NCI-H526 treated with DMSO at 0.1 percent for 48 hours (cell line): ENCODE measurements at places on chromosomes 6 and 20.

DNA sequence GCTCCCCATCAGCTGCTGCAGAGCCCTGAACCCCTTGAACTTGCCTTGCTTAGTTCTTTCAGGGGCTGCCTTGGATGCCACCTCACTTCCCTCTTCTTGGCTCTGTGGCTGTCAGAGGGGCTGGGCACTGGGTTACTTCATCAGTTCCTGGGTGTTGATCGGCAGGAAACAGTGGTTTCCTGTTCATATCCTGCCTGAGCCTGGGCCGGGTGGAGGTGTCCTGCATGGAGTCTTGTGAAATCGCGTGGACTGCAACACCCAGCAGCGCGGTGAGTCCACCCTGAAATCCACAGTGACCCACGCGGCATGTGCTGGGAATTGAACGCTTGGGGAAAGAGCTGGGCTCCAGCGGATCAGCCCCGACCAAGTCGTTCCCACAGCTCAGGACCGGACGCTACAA lies 97.5 kb downstream of the CDH26 start:
- DNase-seq, result no peak

GRCh38 chr6:51241376-51241775 lies 422.7 kb downstream of the TFAP2B start:
- DNase-seq, result no peak

DNA sequence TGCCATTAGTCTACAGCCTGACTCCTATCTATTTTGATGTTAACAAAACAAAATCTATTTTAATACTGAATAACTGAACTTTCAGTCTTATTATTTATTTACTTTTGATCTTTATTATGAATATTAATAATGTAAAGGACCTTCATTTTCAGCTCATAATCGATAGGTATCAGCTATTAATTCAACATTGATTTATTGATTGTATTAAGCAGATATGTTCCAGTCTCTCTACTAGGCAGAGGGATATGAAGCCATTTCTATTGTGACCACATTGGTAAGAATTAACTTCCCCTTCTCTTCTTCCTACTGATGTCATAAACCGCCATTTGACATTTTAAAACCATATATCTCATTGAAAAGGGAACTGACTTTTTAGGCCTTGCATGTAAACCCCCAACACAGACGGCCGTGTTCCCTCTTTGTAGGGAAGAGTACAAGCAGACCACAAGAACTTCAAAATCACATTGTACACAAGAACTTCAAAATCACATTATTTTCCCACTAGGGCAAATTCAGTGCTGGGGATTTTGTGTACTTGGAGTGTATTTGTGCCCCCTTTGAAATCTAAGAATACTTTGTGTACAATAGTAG lies 69.5 kb upstream of the FABP7 start:
- DNase-seq, result no peak

DNA sequence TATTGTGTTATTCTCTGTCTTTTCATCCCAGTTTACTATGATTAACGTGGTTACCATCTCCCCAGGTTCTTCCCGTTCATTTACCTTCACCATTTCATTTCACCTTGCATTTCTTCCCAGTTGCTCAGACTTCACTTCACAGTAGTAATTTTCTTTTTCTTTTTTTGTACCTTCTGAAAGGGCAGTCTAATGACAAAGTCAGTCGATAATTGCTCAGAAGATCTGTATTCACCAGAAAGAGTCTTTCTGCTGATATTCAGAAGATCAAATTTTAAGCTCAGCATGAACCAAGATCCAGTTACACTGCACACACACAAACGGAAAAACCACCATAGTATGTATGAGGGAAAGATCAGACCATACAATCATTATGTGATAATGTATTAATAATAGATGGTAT lies 265.5 kb downstream of the ADGB start:
- no peak for DNase-seq

DNA sequence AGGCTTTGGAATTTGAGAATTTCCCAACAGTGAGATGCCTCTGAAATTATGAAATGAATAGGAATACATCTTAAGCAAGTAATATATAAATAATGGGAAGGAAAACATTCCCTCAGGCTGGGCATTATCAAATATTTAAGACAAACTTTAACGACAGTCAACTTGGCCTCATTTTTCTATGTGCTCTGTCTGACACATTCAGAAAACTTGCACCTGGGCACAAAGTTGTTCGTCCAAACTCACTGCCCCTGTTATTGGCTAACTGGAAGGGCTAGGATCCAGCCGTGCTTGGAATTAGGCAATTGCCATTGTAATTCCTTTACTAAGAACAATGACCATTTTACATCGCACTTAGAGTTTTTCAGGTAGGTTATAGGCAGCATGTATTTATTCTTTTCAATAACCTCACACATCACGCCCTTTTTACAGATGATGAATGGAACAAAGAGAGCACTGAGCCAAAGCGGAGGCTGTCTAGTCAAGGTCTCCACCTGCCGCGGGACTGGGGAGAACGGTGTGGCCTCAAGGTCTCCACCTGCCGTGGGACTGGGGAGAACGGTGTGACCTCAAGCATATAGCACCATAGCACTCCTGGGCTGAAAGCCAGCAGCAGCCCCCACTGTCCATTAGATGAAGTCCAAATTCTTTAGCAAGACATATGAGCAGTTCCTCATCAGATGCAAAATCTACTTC lies 40.7 kb upstream of the FOXQ1 start:
- no peak for DNase-seq
